ENCODE measurements at places on chromosomes 3 and 15.

DNA sequence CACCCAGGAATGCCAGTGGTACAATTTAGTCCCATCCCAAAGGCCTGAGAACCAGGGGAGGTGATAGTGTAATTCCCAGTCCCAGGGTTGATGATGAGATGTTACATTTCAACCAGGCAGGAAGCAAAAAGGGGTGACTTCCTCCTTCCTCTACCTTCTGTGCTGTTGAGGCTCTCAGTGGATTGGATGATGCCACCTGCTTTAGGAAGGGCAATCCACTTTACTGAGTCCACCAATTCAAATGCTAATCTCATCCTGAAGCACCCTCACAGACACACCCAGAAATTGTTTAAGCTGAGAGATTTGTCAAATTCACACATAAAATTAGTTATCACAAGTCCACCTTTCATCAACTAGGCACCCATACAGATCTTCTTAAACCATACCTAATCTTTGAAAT is 418.5 kb upstream of the GOLIM4 start:
- no peak for DNase-seq

DNA sequence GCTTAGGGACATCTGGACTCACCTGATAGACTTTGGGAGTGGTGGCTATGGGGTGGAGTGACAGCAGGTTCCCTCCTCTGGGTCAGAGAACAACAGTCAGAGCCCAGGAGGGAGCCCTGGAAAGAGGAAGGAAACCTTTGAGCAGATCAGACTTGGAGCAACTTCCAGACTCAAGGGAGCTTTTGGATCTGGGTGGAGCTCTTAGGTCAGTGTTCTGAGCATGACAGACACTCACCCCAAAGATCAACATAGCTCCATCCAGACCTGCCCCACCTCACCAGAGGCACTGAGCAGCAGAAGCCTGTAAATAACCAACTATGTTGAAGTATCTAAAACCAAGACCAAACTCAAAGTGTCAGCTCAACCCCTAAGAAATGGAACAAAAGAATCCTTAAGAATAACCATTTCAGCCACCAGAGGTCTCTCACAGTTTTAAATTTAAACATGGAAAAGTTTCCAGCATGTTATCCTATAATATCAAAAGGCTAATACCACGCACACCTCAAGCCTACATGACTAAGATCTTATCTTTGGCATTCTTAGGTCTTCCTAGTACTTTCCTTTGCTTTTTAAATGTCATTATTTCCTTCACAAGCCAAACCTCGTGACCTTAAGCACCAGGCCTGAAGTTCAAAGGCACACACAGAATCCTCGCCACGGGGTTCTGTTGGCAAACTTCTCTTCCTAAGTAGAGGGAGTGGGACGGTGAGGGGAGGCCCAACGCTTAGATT is 56.4 kb downstream of the UMPS start:
- no peak for DNase-seq

DNA sequence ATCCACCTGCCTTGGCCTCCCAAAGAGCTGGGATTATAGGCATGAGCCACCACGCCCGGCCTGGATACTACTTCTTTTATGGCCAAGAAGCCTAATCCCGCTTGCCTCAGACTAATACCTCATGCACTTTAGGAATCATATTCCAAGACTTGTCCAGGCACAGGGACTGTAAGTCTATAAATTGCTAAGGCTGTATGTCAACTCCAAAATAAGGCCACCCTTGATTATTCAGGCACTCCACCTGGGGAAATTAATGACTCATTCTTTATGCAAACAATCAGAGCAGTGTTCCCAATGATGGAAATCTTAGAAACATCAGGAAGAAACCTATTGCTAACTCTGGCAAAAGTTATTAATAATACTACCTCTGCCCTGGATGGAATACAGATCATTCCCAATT is 98.4 kb downstream of the ERC2 start:
- no peak for DNase-seq

- no peak for DNase-seq
These were observed 12.8 kb downstream of the SPTBN5 start for GRCh38 chr15:41881086-41881485.

DNA sequence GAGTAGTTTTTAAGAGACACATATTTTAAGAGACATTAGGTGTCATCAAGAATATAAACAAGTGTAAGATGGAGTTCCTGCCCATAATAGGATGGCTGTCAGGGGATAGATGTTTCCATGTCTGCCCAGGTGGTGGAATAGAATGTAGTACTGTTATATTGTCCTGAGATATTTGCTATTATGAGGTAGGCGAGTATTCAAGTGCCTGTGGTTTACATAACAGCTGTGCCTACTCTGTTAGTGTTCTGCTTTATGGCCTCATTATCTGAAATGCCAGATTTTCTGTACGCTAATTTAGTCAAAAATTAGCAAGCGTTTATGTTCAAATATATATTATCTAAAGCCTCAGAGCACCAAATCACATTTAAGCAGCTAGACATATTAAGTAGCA is 360.2 kb upstream of the ROPN1 start:
- DNase-seq: no peak

DNA sequence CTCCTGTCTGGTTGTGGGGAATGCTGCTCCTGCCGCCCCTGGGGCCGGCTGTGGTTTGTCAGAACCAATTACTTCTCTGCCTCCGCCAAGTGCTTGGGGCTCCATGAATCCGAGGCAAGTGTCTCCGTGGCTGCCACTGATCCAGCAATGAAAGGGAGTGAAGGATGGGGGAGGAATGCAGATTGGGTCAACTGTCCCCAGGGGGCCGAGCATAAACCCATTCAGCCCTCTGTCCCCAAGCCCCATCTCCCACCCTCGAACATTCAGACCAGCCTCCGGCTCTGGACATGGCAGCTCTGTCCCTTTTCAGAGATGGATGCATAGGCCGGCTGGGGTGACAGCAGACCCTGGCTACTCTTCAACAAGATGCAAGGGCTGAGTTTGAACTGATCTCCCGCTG is 35.5 kb downstream of the CACNA2D2 start:
- DNase-seq: no peak

GRCh38 chr15:67755264-67755663 is 70.0 kb upstream of the SKOR1 start:
- DNase-seq: no peak

- no peak for DNase-seq
These were observed 1.6 kb upstream of the LTF start for GRCh38 chr3:46466273-46466672.

DNA sequence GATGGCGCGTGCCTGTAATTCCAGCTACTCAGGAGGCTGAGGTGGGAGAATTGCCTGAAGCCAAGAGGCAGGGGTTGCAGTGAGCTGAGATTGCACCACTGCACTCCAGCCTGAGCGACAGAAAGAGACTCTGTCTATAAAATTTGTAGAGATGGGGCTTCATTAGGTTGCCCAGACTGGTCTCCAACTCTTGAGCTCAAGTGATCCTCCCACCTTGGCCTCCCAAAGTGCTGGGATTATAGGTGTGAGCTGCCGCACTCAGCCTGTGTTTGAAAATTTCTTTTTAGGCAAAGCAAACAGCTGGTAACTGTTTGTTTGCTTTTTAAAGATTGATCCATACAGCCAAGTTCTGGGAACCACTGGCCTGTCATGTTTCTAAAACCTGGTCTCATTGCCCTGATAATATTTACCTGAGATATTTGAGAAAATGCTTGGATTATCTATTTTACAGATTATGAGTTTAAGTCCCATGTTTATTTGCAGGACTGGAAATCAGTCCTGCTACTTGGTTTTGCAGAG is 64.2 kb upstream of the LMOD3 start:
- no peak for DNase-seq

Measured in right lung (tissue), 10 donors.